ENCODE measurements at places on chromosomes 2 and 18. TPM values are rescaled to one million over a fixed set of nuclear protein-coding genes. Genes with fewer than 3 reads are reported as not detected.

Gene MARS2
- total RNA-seq, result 6.5 TPM

Gene IL36B
- total RNA-seq, result not detected

GRCh38 chr18:8562070-8562469, 47.2 kb upstream of the RAB12 start:
- H3K27me3 ChIP-seq, result no peaks in the 10 kb centered on the region
- DNase-seq, result no peak
- H3K36me3 ChIP-seq, result no peaks in the 10 kb centered on the region
- H3K27ac ChIP-seq, result no peak overlapping the region
- no peaks in the 10 kb centered on the region for H3K4me1 ChIP-seq
- no peak overlapping the region for H3K4me3 ChIP-seq

GRCh38 chr2:9769171-9770005, 73.9 kb upstream of the TAF1B start:
- no peak for DNase-seq
- no peak overlapping the region for H3K4me3 ChIP-seq
- no peak overlapping the region for H3K27ac ChIP-seq
- H3K4me1 ChIP-seq, result peaks cover 3% of the 10 kb centered on the region

GRCh38 chr18:8142932-8143331, 466.3 kb upstream of the RAB12 start:
- H3K4me3 ChIP-seq, result no peak overlapping the region
- H3K27ac ChIP-seq, result no peak overlapping the region
- H3K36me3 ChIP-seq, result peaks cover 15% of the 10 kb centered on the region
- no peaks in the 10 kb centered on the region for H3K4me1 ChIP-seq

Gene ABCG5
- total RNA-seq, result 4.0 TPM

Gene GALNT3
- total RNA-seq, result 0.64 TPM

DNA sequence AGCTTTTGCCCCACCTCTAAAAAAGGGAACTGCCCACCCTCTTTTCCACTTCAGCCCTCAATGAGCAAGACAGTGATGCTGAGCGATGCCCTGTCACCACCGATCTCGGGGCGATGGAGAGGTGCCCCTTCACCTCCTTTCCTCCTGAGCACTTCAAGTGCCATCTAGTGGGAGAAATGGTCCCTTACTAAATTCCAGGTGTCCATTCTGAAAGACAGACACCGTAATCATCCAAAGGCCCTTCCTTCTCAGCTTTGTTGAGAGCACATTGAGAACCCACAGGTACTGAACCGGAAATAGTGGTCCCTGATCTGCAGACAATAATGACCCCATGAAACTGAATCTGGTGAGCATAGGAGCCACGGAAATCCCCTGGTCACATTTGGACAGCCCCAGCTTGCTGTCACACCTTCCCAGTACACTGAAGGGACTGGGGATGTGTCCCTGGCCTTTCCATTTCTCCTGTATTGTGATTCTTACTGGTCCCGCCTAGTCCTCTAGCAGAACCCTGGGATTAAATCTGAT, 38.5 kb downstream of the KCTD18 start:
- no peak overlapping the region for H3K4me3 ChIP-seq
- H3K27me3 ChIP-seq, result no peaks in the 10 kb centered on the region
- no peak overlapping the region for H3K27ac ChIP-seq
- H3K36me3 ChIP-seq, result peaks cover 39% of the 10 kb centered on the region

Gene C2orf15
- total RNA-seq, result 0.32 TPM

Measured in ascending aorta (tissue), 2 donors.